ENCODE measurements at places on chromosomes 5 and 9.

DNA sequence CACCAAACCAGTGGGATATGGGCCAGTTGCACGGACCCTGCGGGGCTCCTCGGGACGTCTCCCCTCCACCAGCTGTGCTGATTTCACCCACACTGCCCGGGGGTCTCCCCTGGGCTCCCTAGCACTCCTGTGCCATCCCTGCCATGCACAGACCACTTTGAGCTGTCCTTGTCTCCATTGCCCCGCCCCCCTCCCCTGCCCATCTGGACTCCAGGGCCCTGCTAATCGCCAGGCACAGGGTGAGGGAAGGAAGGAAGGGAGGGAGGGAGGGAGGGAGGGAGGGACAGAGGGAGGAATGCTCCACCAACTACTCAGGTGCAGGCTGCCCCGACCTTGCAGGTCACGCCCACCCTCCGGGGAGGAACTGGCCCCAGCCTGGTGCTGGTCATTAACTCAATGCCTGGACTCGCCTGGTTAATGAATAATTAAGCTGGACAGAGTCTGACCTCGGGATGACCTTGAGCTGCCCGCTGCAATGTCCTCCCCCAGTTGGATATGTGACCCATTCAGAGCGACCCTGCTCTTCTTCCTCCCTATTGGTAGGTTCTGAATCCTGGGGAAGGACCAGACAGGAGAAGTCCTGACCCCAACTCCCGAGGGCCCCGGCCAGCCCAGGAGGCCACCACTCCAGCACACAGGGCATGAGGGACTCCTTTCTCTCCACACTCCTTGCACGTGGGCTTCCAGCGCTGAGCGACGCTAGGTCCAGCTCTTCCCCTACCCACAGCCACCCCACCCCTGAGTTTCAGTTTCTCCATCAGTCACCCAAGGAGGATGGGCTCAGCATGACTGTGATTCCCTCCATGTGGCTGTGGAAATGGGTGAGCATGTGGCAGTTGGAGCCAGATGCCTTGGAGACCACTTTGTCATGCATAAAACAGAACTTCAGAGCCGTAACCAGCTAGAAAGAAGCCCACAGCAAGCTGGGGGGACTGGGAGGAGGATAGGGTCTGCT, 62.1 kb downstream of the C9orf50 start:
- DNase-seq: no peak

DNA sequence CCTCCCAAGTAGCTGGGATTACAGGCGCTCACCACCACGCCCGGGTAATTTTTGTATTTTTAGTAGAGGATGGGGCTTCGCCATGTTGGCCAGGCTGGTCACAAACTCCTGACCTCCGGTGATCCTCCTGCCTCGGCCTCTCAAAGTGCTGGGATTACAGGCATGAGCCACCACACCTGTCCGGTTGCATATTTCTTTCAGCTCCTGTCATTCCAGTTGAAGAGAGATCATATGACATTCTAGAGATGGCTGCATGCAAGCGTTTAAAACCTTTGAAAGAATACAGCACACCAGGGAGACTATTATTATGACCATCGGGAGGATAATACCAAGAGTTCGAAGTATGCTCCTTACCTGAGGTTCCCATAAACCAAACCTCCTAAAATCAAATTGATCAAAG, 9.6 kb upstream of the NIM1K start:
- DNase-seq: no peak

DNA sequence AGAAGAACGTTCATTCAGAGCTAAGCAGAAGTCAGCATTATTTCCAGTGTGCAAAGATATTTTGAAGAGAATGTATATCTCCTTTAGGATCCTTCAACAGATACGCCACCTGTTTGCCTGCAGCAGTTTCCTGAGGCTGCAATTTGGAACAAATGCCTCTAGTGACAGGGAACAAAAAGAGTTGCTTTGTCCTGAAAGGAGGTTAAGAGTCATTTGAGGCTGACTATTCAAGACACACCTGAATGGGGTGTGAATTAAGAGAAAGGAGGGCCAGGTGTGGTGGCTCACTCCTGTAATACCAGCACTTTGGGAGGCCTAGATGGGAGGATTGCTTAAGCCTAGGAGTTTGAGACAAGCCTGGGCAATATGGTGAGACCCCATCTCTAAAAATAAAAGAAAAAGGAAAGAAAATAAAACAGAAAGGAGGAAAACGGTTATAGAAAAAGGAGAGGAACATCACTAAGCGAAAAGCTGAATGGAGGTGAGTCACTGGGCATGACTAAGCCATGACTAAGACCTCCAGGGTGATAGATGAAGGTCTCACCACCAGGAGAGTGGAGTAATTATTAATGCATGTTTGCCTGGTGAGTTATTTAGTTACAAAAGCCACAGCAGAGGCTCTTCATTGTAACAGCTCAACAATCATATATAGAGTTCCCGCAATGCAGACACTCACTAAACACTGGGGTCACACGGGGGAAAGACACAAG, 255.2 kb upstream of the TNC start:
- no peak for DNase-seq

DNA sequence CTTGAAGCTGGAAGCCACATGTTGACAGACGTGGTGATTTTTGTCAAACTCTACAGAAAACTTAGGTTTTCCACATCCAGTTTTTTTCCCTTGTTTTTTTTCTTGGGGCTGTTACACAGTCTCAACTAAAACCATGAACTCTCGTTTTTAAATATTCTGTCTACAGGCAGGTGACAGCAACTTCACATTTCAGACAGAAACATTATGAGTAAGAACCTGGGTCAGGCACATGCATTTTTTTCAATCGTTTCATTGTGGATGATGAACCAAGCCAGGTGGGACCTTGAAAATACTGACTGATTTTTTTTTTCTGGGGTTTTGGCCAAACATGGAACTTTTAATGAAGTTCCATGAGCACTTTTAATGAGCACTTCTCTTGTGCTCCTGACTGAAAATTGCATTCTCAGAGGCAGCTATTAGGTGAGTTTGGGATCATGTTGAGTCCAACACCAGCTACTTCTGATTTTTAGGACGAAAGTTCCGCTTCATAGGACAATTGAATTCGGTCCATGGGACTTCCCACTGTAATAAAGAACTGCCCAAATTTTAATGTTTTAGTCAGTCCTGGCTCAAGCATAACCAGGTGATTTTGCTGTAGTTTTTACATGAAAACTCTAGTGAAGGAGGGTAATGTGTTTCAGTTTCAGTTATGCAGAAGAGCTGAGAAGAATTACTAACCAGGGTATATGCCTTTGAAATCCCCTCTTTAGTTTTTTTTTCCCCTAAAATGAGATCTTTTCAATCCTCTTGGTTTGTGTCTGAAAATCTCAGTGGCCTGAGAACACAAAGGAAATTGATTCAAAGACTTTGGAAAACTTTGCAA, 93.2 kb upstream of the ADAMTS16 start:
- no peak for DNase-seq

DNA sequence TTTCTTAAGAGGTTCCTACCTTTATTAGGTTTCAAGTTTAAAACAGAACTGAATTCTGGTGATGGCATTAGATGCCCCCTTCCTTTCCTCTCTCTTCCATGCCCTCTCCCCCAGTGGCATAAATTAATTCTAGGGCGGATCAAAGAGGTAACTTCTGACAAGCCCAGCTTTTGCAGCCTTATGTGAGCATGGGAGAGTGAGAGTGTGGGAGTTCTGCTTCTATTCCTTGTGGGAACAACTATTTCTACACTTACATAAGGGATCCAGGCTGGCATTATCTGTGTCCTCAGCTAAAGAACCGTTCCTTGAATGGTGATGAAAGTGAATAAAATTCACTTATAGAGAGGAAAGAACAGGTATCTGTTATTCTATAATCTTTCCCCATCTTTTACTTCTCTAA, 437.6 kb downstream of the KIF4B start:
- DNase-seq: no peak

GRCh38 chr9:126149661-126150060, 177.0 kb upstream of the MVB12B start:
- DNase-seq: no peak

DNA sequence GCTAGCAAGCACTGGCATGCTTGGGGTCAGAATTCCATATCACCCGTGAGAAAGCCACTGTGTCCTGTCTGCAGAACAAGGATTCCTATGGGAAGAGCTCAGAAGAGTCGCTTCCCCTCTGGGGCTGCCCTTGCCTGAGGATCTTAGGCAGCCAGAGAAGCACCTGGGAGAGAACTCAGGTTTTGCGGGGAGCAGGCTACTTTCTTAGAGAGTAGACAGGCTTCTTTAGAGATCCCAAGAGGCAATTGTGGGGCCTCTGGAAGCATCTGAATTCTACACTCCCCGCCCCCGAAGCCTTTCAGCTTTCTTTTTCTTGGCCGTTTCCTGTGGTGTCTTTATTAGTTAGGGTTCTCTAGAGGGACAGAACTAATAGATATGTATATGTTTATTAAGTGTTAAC, 40.9 kb downstream of the PHF2 start:
- no peak for DNase-seq

DNA sequence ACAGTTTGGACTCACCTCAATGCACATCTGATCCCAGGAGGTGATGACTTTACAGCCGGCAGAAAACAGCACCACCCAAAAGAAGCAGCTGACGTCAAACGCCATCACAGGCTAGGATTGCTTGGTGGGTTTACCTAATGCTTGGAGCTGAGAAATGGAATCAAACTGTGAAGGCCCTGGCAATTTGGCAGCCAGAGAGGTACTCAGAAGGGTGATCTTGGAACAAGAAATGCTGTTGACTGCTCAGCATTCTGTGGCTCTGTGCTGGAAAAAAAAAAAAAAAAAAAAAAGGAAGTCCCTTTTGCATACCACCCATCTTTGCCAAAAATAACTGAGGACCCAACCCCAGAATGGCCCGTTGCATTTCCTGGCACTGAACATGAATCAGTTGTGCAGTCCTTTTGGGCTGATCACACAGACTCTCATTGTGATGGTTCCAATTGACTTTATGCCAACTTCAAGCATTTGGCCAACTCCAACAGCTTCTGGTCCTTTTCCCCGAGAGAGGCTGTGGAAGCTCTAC, at the start of gene CD180:
Gene CD180, minus strand, starts transcription at position 263 of the 523 bp plus-strand sequence. Its CDS starts 158 bp downstream, at position 105.
- peak; percentile 56 for DNase-seq

- no peak for DNase-seq
Observed at GRCh38 chr9:23015557-23015956, 568.9 kb downstream of the DMRTA1 start.

GRCh38 chr5:69000216-69000919, 93.4 kb upstream of the SLC30A5 start:
- no peak for DNase-seq

DNA sequence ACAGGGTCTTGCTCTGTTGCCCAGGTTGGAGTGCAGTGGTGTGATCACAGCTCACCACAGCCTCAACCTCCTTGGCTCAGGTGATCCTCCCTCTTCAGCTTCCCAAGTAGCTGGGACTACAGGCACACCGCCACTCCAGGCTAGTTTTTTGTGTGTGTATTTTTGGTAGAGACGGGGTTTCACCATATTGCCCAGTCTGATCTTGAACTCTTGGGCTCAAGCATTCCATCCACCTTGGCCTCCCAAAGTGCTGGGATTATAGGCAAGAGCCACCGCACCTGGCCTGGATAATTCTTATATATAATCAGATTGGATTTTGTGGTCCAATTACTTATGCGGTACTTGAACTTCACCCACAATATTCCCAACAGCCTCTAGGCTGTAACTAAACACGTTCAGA, 19.8 kb downstream of the CCDC69 start:
- no peak for DNase-seq

DNA sequence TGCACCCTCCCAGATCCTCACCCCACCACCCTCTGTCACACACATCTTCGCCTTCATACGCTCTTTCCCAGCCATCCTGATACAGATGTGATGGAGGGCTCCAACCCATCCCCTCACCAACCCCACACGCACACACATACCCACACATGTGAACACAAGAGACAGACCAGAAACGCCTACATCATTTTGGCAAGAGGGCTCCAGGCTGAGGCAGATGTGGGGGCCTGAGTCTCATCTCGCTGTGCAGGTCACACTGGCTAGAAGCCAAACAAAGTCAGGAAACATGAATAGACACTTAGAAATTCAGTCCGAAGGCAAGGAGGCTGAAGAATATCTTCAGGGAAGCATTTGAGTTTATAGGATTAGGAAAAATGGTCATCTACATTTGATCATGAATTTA, 6.2 kb downstream of the PRDM12 start:
- no peak for DNase-seq

DNA sequence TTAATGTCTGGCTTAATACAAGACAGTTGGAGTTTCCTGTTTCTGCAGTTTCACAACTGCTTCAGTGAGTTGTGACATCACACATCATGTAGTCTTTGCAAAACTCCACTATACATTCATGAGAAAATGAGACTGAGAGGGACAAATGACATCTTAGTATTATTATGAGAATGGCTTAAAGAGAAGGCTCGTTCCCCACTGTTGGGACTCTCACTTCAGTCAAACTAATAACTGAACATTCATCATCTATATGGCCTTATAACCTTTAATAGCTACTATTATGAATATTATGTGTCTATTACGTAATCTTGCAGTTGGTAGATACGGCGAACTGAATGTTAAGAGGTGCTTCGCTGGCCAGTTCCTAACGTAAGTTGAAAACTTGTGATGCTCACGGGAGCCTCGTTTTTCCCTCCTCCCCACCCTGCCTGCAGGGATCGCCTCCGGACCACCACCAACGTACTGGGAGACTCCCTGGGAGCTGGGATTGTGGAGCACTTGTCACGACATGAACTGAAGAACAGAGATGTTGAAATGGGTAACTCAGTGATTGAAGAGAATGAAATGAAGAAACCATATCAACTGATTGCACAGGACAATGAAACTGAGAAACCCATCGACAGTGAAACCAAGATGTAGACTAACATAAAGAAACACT, 79.4 kb downstream of the SLC1A3 start:
- DNase-seq: peak; percentile 66

DNA sequence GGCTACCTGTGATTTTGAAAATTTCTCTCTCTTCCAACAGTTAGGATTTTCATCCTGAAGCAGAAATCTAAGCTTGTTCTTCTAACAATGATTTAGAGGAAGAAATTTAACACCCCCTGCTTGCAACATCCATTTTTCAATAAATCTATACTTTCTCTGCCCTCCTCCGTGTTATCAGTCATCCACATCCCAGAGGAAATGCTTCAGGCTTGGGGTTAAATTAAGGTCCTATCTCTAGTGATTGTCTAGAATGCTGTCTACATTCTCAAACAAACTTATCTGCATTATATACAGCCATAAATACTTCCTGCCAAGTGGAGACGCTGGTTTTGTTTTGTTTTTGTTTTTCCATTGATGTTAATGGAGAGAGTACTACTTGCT, 371.0 kb downstream of the CSNK1G3 start:
- no peak for DNase-seq

DNA sequence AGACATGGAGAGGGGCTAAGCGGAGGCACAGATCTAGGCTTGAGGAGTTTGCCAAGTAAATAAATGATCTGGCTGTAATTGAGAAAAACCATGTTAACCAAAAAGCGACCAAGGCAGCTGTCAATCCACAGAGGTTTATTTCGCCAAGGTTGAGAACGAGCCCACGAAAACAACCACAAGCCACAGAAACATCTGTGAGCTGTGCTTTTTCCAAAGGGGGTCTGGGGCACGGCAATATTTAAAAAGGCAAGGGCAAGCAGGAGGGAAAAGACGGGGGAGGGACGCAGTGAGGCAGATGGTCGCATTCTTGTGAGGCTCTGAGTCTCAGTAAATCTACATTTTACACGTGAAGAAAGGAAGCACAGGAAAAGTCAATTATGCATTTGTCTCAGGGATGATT, 25.4 kb downstream of the CCT5 start:
- no peak for DNase-seq

GRCh38 chr5:136193322-136193935, 467 bp upstream of the SMIM32 start:
- DNase-seq: no peak
